Fibroblast of pulmonary artery (primary cell): ENCODE measurements at places on chromosomes 6 and 20.

GRCh38 chr20:44643596-44644229 is 7.8 kb downstream of the ADA start:
- peak; percentile 95 for DNase-seq

DNA sequence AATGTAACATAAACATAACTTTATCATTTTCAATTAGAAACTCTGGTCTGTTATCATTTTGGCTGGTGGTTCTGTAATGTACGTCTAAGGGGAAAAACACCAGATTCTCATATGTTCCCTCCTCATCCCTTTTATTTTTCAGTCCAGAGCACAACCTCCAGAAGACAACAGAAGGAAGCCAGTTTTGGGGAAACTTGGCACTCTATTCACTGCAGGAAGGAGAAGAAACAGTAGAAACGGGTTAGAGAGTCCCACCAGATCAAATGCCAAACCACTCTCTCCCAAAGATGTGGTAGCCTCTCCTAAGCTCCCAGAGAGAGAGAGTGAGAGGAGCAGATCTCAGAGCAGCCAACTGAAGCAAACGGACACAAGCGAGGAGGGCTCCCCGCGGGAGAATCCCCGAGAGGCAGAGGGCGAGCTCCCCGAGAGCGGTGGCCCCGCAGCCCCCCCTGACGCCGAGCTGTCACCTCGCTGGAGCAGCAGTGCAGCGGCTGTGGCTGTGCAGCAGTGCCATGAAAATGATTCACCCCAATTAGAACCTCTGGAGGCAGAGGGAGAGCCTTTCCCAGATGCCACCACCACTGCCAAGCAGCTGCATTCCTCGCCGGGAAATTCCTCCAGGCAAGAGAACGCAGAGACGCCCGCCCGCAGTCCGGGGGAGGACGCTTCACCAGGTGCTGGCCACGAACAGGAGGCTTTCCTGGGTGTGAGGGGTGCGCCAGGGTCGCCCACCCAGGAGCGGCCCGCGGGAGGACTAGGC is 117.8 kb downstream of the RTN4IP1 start:
- peak; percentile 45 for DNase-seq

DNA sequence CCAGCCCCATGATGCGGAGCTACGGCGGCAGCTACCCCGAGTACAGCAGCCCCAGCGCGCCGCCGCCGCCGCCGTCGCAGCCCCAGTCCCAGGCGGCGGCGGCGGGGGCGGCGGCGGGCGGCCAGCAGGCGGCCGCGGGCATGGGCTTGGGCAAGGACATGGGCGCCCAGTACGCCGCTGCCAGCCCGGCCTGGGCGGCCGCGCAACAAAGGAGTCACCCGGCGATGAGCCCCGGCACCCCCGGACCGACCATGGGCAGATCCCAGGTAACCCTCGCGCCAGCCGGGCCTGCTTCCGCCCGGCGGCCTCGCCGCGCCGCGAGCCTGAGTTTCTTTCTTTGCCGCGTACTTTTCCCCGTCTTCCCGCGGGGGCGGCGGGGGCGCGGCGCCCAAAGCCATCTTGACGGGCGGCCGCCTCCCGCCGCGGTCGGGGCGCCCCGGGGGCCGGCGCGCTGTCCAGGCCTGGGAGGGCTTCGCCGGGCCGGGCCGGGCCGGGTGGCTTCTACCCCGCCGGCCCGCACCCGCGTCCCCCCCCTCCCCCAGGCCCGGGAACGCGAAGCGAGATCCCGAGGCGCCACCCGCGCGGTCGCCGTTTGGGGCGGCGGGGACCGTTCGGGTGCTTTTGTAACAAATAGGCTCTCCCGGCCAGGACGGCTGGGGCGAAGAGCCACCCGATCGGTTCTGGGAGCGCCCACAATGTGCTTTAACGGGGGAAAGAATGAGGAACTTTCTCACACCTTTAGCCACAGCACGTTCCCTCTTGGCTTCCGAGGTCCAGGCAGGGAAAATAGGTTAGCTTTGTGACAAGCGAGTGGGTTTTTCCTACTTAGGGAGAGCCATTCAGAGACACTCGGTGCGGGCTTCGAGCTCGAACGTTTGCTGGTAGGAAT is 2.3 kb downstream of the ARID1B start:
- no peak for DNase-seq

- no peak for DNase-seq
Observed at GRCh38 chr6:109373762-109374161, 8.5 kb downstream of the CD164 start.

GRCh38 chr20:37538003-37538402 is 10.3 kb upstream of the BLCAP start:
- DNase-seq: peak; percentile 74

DNA sequence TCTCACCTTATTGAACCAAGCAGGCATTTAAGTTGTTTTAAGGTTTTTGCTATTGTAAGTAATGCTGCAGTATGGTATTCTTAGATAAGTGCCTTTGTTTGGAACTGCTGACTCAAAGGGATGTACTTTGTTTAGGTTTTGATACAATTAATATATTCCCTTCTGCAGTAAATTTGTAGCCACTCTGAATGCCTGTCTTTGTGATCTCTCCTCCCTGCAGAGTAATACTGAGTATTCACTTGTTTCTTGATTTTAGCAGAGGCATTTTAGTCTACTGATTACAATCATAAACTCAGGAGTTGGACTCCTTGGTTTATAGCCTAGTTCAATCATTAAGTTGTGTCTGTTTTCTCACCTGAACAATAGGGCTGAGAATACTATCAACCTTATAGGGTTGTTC is 13.4 kb downstream of the CDS2 start:
- no peak for DNase-seq

GRCh38 chr20:24966317-24967012 is 17.4 kb downstream of the CST7 start:
- DNase-seq: no peak
